ENCODE measurements at places on chromosomes 16 and 17.

DNA sequence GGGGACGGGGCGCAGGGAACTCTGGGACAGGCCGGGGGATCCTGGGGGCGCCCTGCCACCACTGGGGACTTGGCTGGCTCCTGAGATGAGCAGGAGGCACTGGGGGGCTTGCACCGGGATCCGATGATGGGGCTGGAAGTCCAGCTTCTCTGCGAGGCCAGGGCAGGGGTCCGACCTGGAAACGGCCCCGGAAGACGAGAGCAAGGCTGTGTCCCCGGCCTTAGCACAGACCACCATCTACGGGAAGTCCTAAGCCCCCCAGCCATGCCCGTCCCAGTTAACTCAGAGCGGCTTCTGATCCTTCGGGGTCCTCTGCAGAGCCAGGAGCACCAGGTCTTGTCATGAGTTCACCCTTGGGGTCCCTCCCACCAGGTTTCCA lies 573 bp downstream of the CDT1 start:
- no peak for DNase-seq

- no peak for DNase-seq
These were observed 10.4 kb downstream of the SMIM5 start for GRCh38 chr17:75643643-75644017.

DNA sequence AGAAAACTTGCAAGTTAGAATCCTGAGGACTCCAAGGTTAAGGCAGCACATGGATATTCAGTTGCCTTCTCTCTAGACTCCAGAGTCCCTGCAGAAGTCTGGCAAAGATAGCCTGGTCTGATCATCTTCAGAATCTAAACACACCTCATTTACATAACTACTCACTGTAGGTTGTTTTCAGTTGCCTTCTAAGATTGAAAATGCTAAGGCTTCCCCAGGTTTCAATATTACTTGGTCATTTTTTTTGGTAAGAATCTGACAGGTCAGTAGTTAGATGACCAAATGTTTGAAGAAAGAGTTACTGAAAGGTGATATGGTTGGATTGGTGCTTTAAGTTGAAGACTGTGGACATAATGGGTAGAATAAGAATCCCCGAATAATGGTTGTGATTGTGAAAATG lies 205.4 kb upstream of the KCNJ16 start:
- peak; percentile 4 for DNase-seq

GRCh38 chr17:38867179-38867967 lies 2.5 kb upstream of the LASP1 start:
- peak; percentile 76 for DNase-seq

- no peak for DNase-seq
These were observed 65.0 kb downstream of the CEP95 start for GRCh38 chr17:64571746-64572145.

- no peak for DNase-seq
These were observed 9.1 kb upstream of the MAPK8IP3 start for GRCh38 chr16:1696863-1697262.

DNA sequence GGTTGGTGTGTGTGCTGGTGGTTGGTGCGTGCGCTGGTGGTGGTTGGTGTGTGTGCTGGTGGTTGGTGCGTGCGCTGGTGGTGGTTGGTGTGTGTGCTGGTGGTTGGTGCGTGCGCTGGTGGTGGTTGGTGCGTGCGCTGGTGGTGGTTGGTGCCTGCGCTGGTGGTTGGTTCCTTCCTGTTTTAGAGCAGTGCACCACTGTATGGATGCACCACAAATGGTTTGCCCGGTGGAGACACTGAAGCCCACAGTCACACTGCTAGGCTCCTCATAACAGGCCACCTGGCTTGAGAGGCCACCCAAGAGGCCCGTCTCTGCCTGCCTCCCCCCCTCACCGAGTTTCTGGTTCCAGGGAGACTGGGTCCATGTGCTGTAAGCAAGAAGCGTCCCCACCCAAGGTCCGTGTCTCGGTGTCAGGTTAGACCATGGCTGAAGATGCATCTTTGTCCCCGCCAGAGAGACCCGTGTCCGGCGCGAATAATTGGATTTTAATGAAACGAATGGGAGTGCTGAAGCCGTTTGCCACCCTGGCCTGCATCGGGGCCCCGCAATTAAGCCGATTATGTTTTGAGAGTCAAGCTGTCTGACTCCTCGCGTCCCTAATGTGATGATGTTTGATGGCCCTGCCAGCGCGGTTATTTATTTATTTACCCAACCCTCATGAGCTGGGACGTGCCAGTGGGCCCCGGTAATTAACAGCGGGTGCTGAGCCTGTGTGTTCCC lies 161.3 kb upstream of the GSE1 start:
- DNase-seq, result no peak

DNA sequence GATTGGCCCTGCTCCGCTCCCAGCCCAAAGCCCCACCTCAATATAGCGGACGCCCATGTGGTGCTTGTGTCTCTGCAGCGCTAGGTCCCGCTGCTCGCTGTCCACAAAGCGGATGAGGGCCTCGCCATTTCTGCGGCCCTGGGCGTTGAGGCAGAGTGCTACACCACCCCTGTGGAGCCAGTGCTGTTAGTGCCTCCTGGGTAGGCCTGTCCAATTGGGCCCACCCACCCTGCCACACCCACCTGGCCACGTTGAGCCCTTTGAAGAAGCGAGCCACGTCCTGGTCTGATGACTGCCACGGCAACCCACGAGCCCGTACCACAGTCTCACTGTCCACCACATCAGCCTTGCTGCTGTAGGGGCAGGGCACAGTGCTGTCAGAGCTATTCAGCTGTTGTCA lies 3.6 kb downstream of the ESRP2 start:
- no peak for DNase-seq

DNA sequence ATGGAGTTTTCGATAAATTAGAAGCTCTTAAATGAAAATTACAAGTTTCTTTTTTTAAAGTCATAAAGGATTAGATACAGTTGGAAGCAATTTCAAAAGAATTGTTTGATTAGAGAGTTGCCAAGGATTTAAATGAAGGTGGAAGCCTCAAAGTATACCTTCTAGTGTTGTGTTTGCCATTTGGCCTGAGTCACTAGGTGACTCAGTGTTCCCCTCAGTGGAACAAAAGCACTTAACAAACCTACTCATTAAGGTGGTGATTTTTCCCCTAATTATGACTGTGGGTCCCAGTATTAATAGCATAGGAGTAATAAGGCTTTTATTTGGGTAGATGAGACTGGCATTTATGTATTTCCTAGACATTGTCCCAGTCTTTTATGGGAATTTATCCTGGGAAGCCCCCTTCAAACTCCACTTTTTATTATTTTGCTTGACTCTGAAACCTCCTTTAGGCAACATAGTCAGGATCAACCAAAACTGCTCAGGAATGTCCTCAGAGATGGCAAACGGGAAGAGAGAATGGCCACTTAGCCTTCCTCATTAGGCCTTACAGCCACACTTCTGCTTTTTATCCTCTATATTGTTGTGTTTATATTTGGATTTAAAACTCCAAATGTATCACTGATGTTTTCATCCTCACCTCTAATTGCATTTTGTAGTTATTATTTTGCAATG lies 161.0 kb downstream of the FTO start:
- no peak for DNase-seq

DNA sequence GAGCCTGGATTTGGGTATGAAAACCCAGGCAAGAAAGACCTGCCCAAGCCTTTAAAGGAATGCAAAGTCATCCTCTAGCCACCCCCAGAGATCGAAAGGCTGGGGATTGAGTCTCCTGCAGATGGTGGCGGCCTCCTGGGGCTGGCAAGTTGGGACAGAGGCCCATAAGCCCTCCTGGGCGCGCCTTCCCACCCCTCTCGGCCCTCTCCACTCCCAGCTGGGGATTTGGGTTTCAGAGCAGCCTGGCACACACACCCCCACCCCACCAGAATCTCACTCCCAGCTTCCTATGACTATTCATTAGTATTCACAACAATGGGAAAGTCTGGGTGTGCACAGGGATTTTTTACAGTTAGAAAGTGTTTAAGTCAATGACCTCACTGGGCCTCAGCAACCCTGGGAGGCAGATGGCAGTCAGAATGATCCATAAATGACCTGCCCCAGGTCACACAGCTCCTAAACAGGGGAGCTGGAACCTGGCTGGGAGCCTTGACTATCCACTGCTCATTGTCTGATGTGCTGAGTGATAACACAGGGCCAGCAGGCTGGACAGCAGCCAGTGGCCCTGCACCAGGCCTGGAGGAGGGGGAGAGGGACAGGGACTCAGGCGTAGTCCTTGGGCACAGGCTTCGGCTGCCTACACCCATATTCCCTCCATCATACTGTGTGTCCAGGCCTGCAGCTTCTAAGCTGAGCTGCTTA lies 12.1 kb downstream of the NHERF1 start:
- DNase-seq, result no peak

DNA sequence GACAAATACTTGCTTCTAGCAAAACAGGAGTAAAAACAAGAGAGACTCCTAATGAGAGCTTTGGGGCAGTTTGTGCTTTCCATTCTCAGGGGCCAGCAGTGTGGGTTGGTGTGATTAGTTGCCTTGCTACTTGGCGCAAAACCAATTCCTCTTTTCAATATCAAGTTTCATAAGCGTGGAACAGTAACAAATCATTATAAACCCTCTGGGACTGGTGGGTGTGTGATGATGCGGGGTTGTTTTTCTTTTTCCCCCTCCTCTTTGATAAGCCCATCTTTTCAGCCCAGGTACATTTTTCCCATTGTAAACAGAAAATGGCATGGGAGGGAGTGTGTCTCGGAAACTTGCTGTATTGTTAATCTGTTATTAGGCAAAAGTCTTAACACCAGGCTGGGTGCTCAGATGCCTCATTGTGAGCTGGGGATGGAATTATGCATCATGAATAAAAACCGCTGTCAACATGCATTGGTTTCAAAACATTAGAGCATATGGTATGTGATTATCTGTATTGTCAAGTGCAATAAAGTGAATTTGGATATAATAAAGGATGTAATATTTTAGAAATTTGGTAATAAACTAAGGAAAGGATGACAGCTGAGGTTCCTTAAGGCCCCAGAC lies 166.4 kb downstream of the CCDC182 start:
- no peak for DNase-seq

DNA sequence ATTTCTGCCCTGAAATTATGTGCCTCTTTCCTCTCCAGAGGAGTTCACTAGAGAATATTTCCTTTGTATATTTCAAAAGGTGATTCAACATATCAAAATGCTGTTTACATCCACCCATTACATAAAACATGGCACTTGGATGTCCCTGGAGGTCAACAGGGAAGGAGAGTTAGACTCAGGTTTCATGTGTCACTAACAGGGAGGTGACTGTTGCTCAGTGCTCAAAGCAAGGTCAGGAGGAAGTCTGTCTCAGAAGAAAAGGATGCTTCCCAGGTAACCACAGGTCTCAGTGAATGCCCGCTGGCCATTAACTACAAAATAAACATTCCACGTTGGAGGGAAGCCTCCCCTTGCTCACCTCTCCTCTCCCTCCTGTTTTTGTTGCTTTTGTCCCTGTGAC lies 198.6 kb downstream of the AXIN2 start:
- no peak for DNase-seq

DNA sequence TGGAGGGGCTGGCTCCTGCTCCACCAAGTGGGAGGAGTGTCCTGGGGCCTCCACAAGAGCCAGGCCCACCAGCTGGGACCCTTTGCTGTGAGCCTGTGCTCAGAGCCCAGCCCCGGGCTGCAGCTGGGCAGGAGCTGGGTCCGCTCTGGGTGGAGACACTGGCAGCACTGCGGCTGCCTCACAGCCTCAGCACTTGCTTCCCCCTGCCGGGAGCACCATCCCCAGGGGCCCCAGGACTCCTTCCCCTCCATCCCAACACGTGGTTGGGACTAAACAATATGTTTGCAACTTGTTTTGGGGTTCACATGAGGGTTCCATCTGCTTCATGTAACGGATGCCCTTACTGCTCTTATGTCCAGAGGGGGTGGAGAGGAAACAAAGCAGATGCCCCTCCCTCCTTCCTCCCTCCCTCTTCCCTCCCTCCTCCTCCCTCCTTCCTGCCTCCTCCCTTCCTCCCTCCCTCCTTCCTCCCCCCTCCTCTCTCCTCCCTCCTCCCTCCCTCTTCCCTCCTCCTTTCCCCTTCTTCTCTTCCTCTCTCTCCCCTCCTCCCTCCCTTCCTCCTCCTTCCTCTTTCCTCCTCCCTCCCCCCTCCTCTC lies 16.3 kb upstream of the CBFA2T3 start:
- no peak for DNase-seq

DNA sequence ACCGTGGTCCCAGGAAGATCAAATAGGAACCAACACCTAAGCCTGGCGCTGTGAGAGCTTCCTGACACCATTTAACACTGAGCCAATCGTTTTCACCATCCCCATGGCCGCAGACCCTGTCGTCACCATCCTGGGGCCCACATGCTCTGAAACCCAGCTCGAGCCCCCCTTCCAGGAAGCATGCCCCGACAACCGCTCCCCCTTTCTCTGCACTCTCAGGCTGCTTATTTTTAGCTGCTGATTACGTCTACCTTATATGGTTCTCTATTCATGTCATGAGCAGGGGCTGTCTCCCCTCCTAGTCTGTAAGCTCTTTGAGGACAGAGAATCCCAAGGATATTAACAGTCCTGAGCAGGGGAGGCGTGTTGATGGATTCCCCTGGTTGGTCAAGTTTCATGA lies 10.5 kb downstream of the SRL start:
- DNase-seq, result no peak

DNA sequence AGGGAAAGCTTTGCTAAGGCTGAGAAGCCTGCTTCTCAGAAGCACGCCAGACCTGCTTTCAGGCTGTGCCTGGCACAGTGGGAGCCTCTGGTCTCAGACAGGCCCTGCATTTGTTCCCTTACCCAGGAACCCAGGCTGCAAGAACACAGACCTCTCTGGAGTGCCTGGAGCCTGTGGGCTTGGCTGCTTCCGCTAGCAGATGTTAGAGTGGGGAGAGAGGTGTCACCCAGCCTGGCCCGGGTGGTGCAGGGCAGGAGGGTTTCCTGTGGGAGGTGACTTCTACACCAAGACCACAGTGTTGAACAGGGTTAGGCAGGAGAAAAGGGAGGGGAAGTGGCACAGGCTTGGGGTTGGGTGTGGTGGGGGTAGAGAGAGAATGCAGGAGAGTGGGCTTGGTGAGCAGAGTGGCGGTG lies 35.8 kb upstream of the ADGRG1 start:
- no peak for DNase-seq

GRCh38 chr16:23252310-23252709 lies 49.8 kb upstream of the SCNN1B start:
- DNase-seq, result no peak

GRCh38 chr17:10198509-10199249 lies at the start of gene GAS7:
Gene GAS7, minus strand, starts transcription at chr17:10198606.
- DNase-seq, result peak; percentile 32

DNA sequence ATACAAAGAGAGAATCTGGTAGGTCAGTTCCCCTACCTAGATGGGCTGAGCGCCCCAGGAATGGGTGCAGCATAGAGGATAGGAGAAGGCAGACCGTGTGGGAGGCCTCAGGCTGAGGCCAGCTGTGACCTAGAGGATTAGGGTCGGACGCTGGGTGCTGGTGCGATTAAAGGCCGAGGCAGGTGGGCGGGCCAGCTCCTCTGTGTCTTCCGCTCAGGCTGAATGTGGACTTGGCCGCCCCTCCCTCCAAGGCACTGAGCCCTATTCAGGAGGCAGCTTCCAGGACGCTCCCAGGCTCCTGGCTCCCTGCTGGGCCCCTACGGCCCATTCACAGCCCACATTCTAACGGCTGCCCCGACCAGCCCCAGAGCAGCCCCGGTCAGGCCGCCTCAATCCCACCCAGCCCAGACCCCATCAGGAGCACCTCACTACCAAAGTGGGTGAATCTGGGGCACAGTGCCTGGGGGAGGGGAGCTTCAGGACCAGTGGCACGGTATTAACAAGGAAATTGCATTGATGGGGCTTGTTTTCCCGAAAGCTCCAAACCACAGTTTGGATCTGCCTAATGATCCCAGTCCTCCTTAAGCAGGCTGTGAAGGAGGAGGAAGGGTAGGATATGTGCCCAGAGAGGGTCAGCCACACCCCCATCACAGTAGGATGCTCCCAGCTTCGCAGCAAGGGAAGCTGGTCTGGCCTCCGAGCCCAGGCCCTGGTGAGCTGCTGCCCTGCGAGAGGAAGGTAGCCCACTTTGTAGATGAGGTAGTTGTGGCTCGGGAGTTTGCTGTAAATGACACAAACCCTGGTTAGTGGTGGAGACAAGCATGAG lies 14.5 kb downstream of the RHBDL3 start:
- DNase-seq, result no peak
